Vagina (tissue), 2 donors: ENCODE measurements at places on chromosomes 2 and 18. TPM values are rescaled to one million over a fixed set of nuclear protein-coding genes. Genes with fewer than 3 reads are reported as not detected.

DNA sequence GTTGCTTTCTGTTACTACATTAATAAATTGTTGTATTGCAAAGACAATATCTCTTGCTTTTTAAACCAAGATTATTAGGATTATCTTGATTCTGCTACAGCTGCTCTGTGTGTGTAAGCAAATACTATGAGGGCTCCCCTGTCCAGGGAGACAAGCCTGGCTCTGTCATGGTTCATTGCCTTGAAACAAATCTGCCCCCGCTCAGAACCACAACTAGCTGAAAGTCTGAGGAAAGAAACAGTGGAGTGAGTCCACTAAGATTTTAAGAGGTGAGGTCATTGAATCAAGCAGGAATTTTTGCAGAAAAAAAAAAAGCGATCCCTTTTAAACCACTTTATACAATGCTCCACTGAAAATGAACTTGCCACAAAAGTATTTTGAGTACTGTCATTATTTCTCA lies 30.8 kb upstream of the LRRTM4 start:
- DNase-seq: no peak

The RSAD2 gene
- total RNA-seq: 0.25 TPM

DNA sequence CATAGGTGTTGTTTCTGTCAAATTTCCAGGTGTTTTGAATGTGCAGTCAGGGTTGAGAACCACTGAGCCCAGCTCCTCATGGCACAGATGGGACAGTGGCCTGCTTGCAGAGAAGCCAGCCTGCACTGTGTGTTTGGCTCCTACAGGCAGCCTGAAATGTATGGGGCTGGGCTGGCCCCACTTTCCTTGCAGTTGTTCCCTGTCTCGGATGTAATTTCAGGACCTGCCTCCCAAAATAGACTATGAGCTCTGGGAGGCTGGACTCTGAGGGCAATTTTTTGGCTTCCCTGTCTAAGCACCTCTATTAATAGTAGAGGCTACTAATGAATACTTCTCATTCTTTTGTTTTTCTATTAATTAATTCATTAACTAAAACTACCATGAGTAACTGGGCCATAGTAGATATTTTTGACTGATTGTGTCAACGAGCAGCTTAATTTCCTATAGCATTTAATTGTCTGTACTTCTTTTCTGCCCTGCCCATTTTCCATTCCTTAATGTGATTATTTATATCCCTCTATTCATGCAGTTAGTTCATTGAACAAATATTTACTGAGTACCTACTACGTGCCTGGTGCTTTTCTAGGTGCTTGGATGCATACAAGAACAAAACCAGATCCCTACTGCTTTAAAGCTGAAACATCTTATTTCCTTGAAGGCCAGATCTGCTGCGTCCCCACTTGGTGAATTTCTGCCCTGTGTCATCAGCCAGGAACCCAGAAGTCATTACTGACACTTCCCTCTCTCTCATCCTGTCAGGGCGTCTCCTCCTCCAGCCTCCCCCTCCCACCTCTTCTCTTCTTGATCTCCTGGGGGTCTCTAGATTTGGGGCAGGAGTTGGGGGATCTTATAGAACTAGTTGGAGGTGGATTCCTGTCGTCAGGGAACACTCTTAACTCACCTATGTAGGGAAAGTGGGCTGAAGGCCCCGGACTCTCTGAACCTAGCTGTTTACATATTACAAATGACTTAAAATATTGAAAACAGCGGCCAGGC lies 16.3 kb downstream of the DYSF start:
- DNase-seq: no peak

The THADA gene
- total RNA-seq: 32.2 TPM

The FTCDNL1 gene
- total RNA-seq: 2.5 TPM

The SH3BP4 gene
- total RNA-seq: 19.2 TPM

GRCh38 chr2:46422717-46423394 lies 56.5 kb upstream of the TMEM247 start:
- DNase-seq: no peak

The DSEL gene
- total RNA-seq: 7.6 TPM
